ENCODE measurements at places on chromosomes 6 and 20. TPM values are rescaled to one million over a fixed set of nuclear protein-coding genes. Genes with fewer than 3 reads are reported as not detected.

- H3K4me3 ChIP-seq = no peak overlapping the region
- H3K4me1 ChIP-seq = peaks cover 7% of the 10 kb centered on the region
- no peaks in the 10 kb centered on the region for H3K27me3 ChIP-seq
Observed at GRCh38 chr6:145704143-145704781, 31.1 kb downstream of the EPM2A start.

- no peaks in the 10 kb centered on the region for H3K27me3 ChIP-seq
- no peaks in the 10 kb centered on the region for H3K4me1 ChIP-seq
- no peaks in the 10 kb centered on the region for H3K36me3 ChIP-seq
- DNase-seq = no peak
- no peak overlapping the region for H3K27ac ChIP-seq
Observed at GRCh38 chr6:114282292-114282691, 60.5 kb downstream of the HS3ST5 start.

The MAPK13 gene
- total RNA-seq = 7.7 TPM

The BHLHE23 gene
- total RNA-seq = not detected

The TP53TG5 gene
- not detected for total RNA-seq

The C20orf202 gene
- total RNA-seq = not detected

DNA sequence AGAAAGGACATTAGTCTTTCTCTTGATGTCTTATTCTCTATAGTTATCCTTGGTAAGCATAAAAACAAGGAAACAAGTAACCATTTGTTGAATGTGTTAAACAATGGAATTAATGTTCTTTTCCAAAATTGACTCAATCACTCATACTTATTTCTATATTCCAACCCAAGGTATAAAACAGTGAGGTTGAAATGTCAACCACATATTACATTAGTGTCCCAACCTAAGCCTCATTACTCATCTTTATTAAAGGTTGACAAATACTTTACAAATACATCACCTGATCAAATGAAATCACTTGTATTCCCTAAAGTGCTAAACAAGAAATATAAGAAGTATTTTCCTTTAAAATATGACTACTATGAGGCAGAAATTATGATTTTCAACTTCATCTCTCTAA lies 100.5 kb downstream of the ASCC3 start:
- H3K27me3 ChIP-seq = no peaks in the 10 kb centered on the region
- no peaks in the 10 kb centered on the region for H3K4me1 ChIP-seq
- no peak for DNase-seq

DNA sequence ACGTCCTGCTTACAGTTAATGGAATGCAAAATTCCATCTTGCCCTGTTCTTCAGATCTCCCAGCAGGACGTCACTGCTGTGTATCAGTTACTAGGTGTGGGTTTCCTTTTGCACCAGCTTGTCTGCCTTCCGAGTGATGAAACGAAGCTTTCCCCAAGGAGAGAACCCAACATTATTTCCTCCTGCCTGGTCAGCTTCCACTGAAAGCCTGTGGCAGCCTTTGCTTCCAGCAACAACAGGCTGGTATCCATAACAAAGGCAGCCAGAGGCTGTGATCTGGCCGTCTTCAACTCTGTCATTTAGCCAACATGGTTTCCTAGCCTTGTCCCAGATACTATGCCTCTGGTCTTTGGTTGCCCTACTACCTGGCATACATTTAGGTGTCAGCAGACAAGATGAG lies 78.9 kb upstream of the HEY2 start:
- H3K36me3 ChIP-seq = no peaks in the 10 kb centered on the region
- H3K27ac ChIP-seq = peak overlapping the region; percentile 15
- H3K4me1 ChIP-seq = no peaks in the 10 kb centered on the region
- no peak for DNase-seq
- H3K4me3 ChIP-seq = no peak overlapping the region

- H3K4me3 ChIP-seq = peak overlapping the region; percentile 16
- DNase-seq = no peak
- H3K4me1 ChIP-seq = peaks cover 50% of the 10 kb centered on the region
- H3K27ac ChIP-seq = no peak overlapping the region
- H3K36me3 ChIP-seq = no peaks in the 10 kb centered on the region
Observed at GRCh38 chr20:41047279-41047974, 18.8 kb downstream of the TOP1 start.

GRCh38 chr6:20227350-20227749 lies 15.1 kb upstream of the MBOAT1 start:
- no peaks in the 10 kb centered on the region for H3K27me3 ChIP-seq
- H3K36me3 ChIP-seq = no peaks in the 10 kb centered on the region
- no peak overlapping the region for H3K27ac ChIP-seq
- no peak overlapping the region for H3K4me3 ChIP-seq
- DNase-seq = no peak

The MDFI gene
- 94.7 TPM for total RNA-seq

DNA sequence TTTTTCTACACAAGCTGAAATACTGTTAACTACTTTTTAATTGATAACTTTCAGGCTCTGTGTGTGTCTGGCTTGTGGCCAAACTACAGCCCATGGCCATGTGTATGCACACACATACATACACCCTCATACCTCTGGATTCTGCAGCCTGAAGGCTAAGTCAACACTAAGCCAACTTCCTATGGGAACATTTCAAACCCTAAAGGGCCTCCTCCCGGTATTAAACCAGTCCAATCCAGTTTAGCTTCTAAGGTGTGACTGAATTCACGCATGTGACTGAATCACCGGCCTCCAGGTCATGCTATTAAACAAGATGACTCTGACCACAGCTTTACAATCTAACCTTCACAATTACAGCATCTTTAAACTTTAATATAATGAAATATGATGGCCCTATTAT lies 20.7 kb upstream of the DST start:
- no peak overlapping the region for H3K27ac ChIP-seq
- no peaks in the 10 kb centered on the region for H3K36me3 ChIP-seq
- H3K4me3 ChIP-seq = no peak overlapping the region
- DNase-seq = no peak

GRCh38 chr20:57432862-57433491 lies 41.8 kb downstream of the RBM38 start:
- no peaks in the 10 kb centered on the region for H3K36me3 ChIP-seq
- H3K27ac ChIP-seq = peak overlapping the region; percentile 6
- H3K4me1 ChIP-seq = peaks cover 5% of the 10 kb centered on the region
- H3K4me3 ChIP-seq = no peak overlapping the region
